ENCODE measurements at places on chromosomes 13 and 19.

GRCh38 chr13:70784207-70784989 is 676.1 kb upstream of the KLHL1 start:
- no peak for DNase-seq

- no peak for DNase-seq
Observed at GRCh38 chr13:109362616-109363015, 423.8 kb downstream of the IRS2 start.

DNA sequence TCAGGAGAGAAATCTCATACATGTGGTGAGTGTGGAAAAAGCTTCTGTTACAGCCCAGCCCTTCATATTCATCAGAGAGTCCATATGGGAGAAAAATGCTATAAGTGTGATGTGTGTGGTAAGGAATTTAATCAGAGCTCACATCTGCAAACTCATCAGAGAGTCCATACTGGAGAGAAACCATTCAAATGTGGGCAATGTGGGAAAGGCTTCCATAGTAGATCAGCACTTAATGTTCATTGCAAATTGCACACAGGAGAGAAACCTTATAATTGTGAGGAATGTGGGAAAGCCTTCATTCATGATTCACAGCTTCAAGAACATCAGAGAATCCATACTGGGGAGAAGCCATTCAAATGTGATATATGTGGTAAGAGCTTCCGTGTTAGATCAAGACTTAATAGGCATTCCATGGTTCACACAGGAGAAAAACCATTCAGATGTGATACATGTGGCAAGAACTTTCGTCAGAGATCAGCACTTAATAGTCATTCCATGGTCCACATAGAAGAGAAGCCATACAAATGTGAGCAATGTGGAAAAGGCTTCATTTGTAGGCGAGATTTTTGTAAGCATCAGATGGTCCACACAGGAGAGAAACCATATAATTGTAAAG is 15.2 kb downstream of the ZNF221 start:
- DNase-seq = no peak

DNA sequence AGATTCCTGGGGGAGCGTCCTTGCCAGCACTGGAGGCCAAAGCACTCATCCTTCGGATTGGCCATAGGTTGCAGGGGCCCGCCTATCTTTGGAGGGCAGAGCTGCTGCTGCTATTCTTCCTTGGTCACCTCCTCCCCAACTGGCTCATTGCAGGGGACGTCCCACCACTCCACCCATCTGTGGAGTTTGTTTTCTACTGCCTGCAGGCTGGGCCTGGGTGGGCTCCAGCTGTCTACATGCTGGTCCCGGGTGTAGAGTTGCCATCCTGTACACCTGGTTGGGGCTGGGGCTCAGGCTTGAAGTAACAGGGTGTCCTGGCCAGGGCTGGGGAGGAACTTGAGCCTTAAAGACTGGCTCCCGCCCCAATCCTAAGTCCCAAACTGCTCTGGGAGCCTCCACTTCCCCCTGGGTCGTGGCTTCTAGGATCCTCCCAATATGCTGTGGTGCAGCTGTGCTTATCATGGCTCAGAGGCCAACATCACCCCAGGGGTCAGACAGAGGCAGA is 2.1 kb downstream of the RNF225 start:
- DNase-seq = no peak

GRCh38 chr19:39671739-39672363 is 16.1 kb downstream of the LGALS16 start:
- no peak for DNase-seq

GRCh38 chr19:35673121-35673804 is 6.9 kb downstream of the UPK1A start:
- DNase-seq = peak; percentile 5

GRCh38 chr19:49939721-49940481 is 10.6 kb upstream of the NUP62 start:
- DNase-seq = no peak

DNA sequence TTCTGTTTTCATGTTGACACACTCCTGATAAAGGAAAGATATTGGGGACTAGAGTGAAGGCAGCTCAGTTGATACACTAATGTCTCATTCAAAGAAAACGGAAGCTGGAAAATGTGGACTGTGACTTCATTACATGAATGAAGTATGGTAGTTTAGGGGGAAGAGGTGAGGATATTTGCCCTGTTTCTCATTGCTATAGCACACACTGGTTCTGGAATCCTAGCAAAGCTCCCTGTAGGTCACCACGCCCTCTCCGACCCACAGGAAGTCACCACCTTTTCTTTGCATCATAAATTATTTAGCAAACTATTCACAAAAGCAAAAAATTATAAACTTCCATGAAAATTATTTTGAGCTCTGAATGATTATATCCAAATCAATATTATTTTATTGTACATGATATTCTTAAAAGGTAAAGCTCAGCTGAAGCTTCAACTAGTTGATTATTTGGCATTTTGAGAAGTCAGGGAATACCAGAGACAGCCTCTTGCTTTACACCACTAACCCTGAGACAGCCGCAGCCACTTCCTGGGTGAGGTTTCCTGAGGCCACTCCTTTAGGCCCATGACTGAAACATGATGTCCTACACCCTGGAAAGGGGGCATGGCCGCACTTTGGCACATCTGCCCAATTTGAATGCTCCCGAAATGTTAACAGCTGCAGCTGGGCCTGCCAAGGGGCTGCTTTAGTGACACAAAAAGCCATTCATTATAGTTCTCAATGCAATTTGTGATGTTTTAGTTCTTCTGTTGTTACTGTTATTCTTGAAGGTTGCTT is 50.0 kb upstream of the WDFY2 start:
- peak; percentile 27 for DNase-seq

DNA sequence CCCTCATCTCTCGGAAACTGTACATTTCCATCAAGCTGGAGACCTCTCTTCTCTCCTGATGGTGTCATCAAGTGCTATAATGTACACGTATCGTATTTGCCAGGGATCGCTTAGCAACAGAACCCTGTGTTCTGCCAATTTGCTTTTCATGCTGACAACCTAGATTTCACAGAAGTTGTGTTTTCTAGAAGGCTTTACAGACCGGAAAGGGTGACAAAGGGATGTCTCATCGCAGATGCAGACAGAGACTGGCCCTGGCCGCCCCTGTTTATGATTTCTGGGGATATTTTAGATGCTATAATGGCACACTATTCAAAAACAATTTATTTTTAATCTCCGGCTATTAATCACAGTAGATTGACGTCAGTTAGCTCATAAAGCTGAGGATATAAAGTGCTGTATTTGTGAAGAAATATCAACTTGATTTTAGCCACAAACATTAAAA is 291.4 kb downstream of the IRS2 start:
- no peak for DNase-seq

- DNase-seq = no peak
Observed at GRCh38 chr19:50026550-50026906, 723 bp downstream of the ZNF473 start.

DNA sequence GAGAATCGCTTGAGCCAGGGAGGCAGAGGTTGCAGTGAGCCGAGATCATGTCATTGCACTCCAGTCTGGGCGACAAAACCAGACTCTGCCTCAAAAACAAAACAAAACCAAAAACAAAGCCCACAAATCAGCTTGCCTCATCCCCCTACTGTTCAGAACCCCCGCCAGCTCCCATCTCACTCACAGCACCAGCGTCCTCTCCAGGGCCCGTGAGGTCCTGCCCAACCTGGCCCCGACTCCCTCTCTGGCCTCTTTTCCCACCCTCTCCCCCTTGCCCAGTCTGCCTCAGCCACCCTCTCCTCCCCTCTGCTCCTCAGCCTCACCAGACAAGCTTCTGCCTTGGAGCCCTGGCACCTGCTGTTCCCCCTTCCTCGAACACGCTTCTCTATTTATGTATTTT is 3.8 kb downstream of the SLC8A2 start:
- no peak for DNase-seq

GRCh38 chr19:7790416-7790815 is 27.4 kb downstream of the CLEC4M start:
- no peak for DNase-seq

- no peak for DNase-seq
Observed at GRCh38 chr13:35979361-35979951, 151.7 kb downstream of the DCLK1 start.

DNA sequence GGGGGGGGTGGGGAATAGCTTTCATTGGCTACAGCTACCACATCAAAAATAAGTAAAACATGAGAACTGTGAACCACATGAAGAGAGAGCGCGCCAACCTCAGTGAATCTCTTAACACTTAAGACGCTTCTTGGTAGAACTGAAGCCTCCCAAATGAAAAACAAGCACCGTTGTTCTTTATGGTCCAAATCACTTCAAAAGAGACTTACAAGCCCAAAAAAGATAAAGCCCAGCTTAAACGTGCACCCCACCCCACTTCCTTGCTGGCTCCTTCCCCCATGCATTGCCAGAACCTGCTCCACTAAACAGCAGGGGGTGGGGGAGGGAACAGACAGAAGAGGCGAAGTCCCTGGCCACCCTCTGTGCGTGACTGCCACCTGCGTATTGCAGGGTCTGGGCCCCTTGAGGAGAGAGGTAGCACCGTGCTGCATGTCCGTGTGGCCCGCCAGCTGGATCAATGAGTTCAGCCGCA is 479.1 kb downstream of the FOXO1 start:
- DNase-seq = peak; percentile 41

DNA sequence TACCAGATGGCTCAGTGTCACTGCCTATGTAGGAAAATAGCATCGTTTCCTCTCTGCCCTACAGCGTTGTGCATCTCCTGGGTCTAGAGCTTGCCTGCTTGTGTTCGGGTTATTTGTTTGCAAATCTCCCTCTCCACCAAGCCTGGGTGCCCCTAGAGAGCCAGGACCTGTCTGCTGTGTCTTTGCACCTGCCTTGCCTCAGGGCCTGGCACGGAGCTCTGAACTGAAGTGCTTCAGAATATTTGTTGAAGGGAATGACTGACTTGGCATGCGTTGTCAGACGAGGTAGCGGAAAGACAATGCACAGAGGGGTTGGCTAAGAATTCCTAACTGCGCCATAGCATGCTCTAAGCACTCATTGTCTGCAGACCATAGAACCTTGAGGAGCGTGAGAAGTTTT is 263.4 kb downstream of the FGF9 start:
- no peak for DNase-seq

DNA sequence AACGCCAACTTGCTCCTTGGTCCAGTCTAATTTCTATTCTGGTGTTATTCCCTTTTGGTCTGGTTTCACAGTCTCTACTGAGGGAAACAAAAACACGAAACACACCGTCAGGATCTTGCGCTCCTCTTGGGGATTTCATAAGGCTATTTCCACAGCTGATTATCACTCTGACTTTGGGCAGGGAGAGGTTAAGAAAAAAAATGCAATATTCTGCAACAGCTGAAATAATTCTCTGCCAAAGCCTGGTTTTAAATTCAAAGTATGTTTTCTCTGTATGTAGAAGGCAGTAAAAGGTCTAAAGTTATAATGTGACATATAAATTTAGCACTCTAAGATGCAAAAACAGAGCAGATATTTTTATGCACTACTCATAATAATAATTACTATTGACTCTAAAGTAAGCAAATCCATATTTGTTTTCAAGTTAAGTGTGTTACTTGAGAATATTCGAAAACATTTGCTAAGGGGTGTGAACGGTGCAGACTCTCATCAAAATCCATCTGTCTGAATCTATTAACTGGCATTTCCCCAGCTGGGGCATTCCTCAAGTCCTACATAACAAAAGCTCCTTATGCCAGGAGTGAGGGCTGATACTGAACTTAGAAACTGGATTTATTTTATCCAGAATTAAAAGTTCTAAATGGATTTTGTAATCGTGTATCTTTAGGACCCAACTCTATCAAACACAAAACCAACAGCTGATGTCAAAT is 38.4 kb upstream of the STARD13 start:
- no peak for DNase-seq

GRCh38 chr13:29936051-29936813 is 85.8 kb upstream of the UBL3 start:
- DNase-seq = no peak

- DNase-seq = no peak
Observed at GRCh38 chr13:28671126-28671792, 12.3 kb downstream of the POMP start.

GRCh38 chr13:59982631-59983382 is 180.9 kb downstream of the DIAPH3 start:
- DNase-seq = no peak

All from stimulated activated CD8-positive, alpha-beta memory T cell treated with anti-CD3 and anti-CD28 coated beads, Interleukin-2, amount 100 ng/mL, for 1 hour (primary cell).